ENCODE measurements at places on chromosomes 12 and 14. TPM values are rescaled to one million over a fixed set of nuclear protein-coding genes. Genes with fewer than 3 reads are reported as not detected.

DNA sequence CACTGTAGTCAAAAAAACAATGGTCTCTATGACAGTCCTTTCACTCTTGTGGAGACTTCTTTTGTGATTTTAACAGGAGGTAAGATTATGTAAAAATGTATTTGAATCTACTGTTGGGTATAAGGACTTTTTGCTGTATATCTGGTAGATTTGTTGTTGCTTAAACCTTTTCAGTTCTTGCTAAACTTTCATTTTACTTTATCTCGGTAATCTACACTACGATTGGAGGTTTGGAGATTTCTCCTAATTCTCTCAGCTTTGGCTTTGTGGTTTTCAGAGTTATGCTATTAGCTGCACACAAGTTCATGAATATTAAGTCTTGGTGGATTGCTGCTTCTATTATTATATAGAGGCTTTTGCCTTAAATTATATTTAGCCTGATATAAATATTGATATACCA, 116.6 kb upstream of the HIF1A start:
- no peak for DNase-seq

DNA sequence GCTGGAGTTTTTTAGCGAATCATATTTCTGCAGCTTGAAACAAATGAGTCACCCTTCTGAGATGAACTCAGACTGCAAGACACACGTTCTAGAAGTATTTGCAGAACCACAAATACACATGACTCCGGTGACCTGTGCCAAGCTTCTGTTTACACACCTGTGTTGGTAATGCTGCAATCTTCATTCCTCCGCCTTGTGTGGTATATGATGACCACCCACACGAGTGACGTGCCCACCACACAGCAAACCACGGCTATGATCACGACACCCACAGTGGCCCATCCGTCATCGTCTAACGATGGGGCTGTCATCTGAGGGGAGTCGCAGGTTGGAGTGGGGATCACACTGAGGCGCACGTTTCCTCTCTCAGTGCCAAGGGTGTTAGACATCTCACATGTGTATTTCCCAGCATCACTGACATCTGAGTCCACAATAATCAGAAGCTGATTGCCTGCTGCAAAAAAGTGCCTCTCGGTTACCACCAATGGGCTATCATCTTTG, 43.0 kb downstream of the LRIG3 start:
- no peak for DNase-seq

GRCh38 chr14:57818511-57818910, 47.4 kb downstream of the SLC35F4 start:
- no peak for DNase-seq

OR11G2 gene
- not detected for total RNA-seq

ANP32D gene
- not detected for total RNA-seq
